Activated CD8-positive, alpha-beta T cell treated with anti-CD3 and anti-CD28 coated beads for 36 hours (primary cell): ENCODE measurements at places on chromosomes 11 and 22.

DNA sequence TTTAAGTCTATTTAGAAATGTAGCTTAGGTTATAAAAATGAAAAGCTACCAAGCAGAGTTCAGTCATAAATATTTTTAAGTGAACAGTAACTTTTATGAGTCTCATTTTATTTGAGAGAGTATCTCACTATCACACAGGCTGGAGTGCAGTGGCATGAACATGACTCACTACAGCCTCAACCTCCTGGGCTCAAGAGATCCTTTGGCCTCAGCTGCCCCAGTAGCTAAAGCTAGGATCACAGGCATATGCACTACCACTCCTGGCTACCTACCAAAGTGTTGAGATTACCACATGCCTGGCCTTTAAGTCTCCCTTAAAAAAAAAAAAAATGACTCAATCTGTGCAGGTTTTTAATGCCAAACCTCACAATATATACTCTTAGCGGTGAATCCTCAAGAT, 34.7 kb upstream of the CLNS1A start:
- no peak for DNase-seq

GRCh38 chr22:20396639-20397038, 2.7 kb downstream of the ZNF74 start:
- DNase-seq = no peak

DNA sequence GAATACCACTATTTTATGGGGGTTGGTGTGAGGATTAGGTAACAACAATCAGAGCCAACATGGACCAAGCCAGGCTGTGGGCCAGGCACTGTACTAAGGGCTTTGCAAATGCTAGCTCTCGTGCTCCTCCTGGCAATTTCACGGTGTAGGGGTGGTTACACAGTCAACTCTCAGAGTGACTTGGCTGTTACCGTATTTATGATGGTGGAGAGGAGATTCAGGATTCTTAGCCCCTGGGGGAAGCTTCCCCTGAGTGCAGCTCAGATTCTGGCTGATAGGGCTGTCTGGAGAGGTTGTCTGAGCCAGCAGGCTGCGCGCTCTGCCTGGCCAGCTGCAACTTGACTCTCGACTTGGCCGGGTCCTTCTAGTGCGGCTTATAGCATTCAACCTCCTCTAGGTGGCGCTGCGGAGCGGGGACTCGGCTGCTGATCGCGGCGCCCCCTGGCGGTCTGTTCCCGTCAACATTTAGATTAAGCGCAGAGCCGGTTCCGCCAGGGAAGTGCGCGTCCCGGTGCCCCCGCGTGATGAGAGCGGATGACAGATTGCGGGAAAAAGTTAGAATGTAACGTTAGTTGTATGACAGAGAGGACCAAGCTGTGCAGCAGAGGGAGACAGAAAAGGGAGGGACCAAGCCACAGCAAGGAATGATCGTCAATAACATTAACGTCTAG, 4.5 kb upstream of the NCF4 start:
- DNase-seq = peak; percentile 95

GRCh38 chr11:130737866-130738431, 178.3 kb downstream of the SNX19 start:
- no peak for DNase-seq

GRCh38 chr11:12449961-12450715, 72.8 kb downstream of the PARVA start:
- DNase-seq = no peak

DNA sequence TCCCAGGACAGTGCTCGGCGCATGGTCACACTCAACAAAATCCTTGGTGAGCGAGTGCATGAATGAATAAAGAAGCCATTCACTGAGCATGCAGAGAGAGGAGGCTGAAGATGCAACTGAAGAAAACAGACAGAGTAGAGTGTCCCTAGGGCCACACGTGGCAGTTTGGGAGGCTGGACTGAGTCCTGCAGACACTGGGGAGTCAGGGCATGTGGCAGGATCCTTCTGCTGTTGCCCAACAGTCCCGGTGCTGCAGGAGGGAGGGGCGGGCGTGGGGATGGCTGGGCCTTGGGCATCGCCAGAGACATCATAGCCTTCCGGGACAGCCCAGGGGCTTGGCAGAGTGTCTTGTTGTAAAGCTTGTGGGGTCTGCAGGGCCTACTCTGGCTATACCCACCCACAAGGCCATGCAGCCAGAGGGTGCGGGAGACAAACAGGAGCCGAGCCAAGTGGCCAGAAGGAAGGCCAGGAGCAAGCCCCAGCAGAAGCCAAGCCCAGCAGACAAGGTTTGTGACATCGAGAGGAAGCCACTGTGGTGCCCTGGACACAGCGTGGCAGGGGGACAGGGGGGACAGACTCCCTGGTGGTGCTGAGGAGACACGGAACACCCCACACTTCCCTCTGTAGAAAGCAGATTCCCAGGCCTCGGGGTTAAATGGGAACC, 26.7 kb upstream of the FBLN1 start:
- DNase-seq = no peak

GRCh38 chr22:44398856-44399837, 86.4 kb upstream of the SHISAL1 start:
- no peak for DNase-seq
